Urinary bladder (tissue), 4 donors: ENCODE measurements at places on chromosomes 7 and 10. TPM values are rescaled to one million over a fixed set of nuclear protein-coding genes. Genes with fewer than 3 reads are reported as not detected.

The AQP1 gene
- total RNA-seq, result 70.9 TPM

The CDK6 gene
- 120 TPM for total RNA-seq

The NKX2-3 gene
- 0.11 TPM for total RNA-seq

The HNRNPH3 gene
- total RNA-seq, result 54.2 TPM

The ZP3 gene
- total RNA-seq, result 0.42 TPM

The FXYD4 gene
- 0.95 TPM for total RNA-seq

The RHEB gene
- total RNA-seq, result 109 TPM

The PIK3AP1 gene
- 6.6 TPM for total RNA-seq

The LDB3 gene
- 7.1 TPM for total RNA-seq

The GNGT1 gene
- total RNA-seq, result 0.95 TPM

The PDGFA gene
- total RNA-seq, result 28.9 TPM

The PRLHR gene
- total RNA-seq, result 0.48 TPM

The VSTM4 gene
- 60.2 TPM for total RNA-seq

The CFAP46 gene
- 0.53 TPM for total RNA-seq

The FOXL3 gene
- total RNA-seq, result not detected

The PDLIM1 gene
- total RNA-seq, result 24.4 TPM

The MCM10 gene
- total RNA-seq, result 4.5 TPM

The IL6 gene
- total RNA-seq, result 0.32 TPM

The OPALIN gene
- not detected for total RNA-seq

The GOLGA7B gene
- 0.11 TPM for total RNA-seq

The LEP gene
- total RNA-seq, result not detected

The AGR2 gene
- 88.3 TPM for total RNA-seq

The BMPER gene
- total RNA-seq, result 18.9 TPM

The GSTK1 gene
- total RNA-seq, result 84.8 TPM

The SPDYE1 gene
- total RNA-seq, result not detected

The MACC1 gene
- 7.1 TPM for total RNA-seq

The PGAM2 gene
- 3.1 TPM for total RNA-seq

The MBL2 gene
- not detected for total RNA-seq

The KLF14 gene
- total RNA-seq, result 0.32 TPM

The SLC29A4 gene
- 2.7 TPM for total RNA-seq

The DNTT gene
- total RNA-seq, result not detected

The ZSCAN21 gene
- total RNA-seq, result 10.4 TPM

The NFKB2 gene
- total RNA-seq, result 11.3 TPM

The TPK1 gene
- 10.7 TPM for total RNA-seq

The ZKSCAN1 gene
- total RNA-seq, result 51.5 TPM

The PSD gene
- total RNA-seq, result 38.4 TPM

The UPK3BL2 gene
- 15.4 TPM for total RNA-seq

The AKR1E2 gene
- 23.0 TPM for total RNA-seq

The PRKCQ gene
- total RNA-seq, result 3.2 TPM

The C10orf90 gene
- total RNA-seq, result 0.85 TPM

The ABCB8 gene
- 17.1 TPM for total RNA-seq
